ENCODE measurements at places on chromosomes 6 and 20.

- DNase-seq: no peak
These were observed 1.5 kb upstream of the ISM1 start for GRCh38 chr20:13219327-13220193.

GRCh38 chr6:127522714-127523113, 3.6 kb upstream of the MTCL3 start:
- no peak for DNase-seq

DNA sequence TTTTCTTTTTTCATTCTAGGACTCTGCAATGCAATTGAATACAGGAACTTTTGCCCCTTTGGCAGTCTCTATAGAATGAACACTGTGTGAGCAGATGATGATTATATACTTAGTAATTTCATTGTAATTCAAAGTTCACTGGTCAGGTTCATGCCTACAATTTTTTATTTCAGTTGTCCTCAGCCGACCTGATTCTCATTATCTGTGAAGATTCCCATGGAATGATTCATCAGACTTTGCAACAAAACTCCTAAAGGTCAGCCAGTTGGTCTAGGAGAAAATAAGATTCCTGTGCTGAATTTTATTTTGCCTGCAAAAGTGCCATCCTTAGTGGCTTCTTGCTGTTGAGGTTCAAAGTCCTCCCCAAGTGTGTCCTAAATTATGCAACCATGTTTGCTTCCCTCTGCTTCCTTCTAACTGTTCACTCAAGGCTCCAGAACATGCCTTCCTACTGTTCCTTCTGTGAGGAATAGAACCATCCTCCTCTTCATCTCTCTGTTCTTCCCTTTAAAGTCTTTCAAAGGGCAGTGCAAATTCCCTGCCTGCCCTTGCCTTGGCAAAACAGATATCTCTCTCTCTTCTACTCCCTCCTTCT, 194.2 kb upstream of the CNR1 start:
- no peak for DNase-seq

- no peak for DNase-seq
These were observed 74.9 kb downstream of the MAP3K4 start for GRCh38 chr6:161066511-161066910.

DNA sequence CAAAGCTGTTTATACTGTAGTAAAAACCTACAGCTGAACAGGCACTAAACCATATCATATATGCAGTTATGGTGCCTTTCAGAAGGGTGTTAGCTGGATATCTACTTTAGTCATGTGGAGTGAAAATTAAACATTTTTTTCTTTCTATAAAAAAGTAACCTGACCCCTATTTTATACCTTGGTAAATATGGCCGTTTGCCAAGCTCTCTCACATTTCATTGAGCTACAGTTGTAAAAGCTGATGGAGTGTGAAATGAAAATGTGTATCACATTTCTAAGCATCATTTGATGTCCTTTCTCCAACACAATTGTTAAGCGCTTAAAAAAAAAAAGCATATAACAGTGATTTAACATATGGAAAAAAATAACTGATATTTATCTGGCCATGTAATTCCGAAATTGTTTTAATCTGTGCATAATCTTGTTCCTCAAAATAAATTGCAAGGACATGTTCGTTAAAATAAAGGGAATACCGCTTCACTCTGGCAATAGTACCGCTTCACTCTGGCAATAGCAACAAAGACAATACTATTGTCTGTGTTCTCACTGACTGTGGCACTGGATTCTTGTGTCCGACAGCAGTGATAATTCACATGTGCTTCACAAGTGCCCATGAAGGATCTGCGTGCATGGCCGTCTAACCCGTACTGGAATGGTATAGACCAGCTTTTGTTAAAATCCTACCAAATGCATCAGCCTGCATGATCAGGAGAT, 391.8 kb upstream of the SOX4 start:
- DNase-seq: no peak

- no peak for DNase-seq
These were observed 181.2 kb downstream of the ADGRG6 start for GRCh38 chr6:142482974-142483373.

DNA sequence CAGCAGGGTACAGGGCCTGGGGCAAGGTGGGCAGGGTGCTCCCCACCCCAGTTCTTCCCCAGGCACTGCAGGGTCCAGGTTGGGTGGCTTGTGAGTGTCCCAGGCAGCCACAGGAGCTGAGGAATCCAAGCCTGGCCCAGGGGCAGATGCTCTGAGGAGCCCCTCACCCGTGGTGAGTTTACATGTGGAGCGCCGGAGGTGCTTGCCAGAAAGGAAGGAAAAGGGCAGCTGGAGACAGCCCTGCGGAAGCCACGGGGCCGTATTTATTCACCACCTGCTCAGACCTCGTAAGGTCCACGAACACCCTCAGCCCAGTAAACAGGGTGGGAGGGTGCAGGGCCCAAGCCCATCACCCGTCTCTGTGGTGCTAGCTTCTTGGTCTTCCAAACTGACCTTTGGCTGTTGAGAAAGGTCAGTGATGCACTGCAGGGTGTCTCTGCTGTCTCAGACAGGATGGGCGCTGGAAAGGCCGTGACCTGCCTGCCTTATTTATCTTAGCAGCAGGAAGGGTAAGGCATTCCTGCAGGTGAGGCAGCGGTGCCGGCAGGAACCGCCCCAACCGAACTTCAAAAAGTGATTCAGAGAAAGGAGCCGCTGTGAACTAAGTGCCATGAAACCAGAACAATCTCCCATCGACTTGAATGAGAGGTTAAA, 4.0 kb upstream of the FRMD1 start:
- DNase-seq: no peak

GRCh38 chr20:62969939-62970306, 17.4 kb downstream of the SLC17A9 start:
- DNase-seq: no peak

- no peak for DNase-seq
These were observed 110.8 kb downstream of the ERMARD start for GRCh38 chr6:169862043-169862891.

GRCh38 chr6:113449051-113449450, 408.1 kb upstream of the MARCKS start:
- no peak for DNase-seq

- no peak for DNase-seq
These were observed 281.1 kb downstream of the SYNE1 start for GRCh38 chr6:152356016-152356415.

DNA sequence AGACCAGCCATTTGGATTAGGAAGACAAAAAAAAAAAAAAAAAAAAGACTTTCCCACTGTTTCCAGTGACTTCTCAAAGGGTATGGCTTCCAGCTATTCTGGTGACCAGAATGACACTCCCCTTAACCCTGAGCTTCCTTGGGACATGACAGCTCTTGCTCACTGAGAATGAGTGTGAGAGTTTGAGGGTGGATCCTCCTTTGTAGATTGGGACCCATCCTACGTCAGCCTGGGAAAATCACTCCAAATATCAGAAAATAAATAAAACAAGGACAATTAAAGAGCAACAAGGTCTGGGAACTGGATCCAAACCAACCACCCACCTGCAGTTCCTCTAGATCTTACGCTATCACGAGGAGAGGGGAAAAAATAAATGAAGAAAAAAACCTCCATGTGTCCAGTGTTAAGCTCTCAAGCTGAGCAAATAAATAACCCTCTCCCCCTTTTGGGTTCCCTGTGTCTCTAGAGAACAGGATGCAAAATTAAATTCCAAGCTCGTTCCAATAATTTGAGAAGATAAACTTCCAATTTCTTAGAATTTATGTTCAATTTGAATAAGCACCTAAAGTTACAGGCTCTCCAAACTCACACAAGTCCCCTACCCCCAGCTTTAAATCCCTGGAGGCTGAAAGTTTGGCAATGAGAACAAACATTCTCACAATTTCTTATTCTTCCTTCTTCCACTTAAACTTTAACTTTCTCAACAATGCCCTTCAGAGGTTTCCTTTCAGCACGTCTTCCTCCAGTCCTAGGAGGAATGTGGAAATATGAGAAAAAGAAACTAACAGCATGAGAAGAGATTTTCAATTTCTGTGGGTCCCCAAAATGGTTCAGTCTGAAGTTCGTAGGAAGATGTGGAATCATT, 170.2 kb downstream of the MTFR2 start:
- DNase-seq: no peak

- no peak for DNase-seq
These were observed 50.8 kb upstream of the JAG1 start for GRCh38 chr20:10724449-10725173.

GRCh38 chr20:4601630-4602296, 119.9 kb upstream of the PRND start:
- DNase-seq: peak; percentile 86

- peak; percentile 85 for DNase-seq
These were observed 41.4 kb upstream of the TMEM181 start for GRCh38 chr6:158518191-158519127.

DNA sequence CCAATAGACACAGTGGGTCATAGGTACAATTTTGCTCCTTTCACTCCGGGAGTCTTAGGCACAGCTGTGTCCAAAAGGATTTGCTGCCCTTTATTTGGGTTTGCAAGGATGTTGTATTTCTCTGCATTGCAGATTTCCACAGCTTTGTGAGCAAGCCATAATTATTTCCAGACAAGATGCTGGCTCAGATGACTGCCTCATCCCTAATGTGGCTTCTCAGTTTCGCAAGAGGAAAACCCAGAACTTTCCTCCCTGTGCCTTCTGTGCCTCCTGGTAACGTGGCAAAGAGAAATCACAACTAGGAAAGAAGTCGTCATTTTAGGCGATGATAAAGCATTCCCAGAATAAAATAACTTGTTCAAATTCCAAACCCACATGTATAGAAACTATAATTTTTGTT, 33.7 kb downstream of the FAM50B start:
- peak; percentile 20 for DNase-seq

- DNase-seq: no peak
These were observed 17.7 kb downstream of the CST8 start for GRCh38 chr20:23508449-23509229.
